ENCODE measurements at places on chromosomes 6 and 20.

DNA sequence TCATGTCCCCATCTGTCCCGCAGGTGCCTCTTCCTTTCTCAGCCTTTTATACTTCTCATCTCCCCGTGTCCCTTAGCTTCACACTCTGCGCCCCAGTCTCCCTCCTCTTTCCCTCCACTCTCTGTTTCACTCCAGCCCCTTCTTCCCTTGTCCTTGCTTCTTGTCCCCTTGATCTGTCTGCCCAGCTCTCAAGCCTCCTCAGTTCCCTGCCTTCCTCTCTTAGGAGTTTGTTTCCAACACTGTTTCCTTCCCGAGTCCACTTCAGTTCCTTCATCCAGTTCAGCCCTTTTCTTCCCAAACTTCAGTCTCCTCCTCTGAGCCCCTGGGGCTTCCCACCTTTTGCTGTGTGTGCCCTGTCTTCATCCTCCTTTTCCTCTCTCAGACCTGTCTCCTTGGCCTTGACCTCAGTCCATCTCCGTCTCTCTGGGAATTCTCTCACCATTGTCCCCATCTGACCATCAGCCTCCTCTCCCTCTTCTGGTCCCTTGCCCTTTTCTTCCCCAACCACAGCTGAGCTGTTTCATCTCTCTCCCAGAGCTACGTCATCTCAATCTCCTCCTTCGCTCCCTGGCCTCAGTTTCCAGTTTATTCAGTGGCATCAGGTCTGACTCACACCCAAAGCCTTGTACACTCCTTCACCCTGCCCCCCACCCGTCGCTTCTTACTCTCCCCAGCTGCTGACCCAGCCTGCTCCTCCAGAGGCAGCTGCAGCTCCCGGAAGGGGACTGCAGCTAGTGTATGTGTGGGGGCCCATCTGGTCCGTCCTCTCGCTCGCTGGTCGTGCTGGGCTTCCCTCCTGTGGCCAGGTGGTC is 2.7 kb upstream of the DDR1 start:
- no peak for DNase-seq

DNA sequence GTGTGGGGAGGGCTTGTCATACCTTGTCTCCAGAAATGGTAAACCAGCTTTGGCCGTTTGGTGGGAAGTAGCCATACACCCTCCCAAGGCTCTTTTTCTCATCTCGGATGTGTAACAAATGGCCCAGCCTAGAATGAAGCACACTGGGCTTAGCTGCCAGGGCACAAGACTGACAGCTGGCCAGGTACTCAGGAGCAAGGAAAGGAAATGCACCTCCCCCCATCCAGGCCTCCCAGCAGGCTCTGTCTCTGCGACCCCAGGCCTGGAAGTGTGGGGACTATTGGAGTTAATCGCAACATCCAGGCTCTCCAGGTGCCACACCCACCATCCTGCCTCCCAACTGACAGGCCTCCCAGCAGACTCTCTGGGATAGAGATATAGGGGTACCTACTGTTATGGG is 43.0 kb downstream of the MRS2 start:
- DNase-seq: no peak

DNA sequence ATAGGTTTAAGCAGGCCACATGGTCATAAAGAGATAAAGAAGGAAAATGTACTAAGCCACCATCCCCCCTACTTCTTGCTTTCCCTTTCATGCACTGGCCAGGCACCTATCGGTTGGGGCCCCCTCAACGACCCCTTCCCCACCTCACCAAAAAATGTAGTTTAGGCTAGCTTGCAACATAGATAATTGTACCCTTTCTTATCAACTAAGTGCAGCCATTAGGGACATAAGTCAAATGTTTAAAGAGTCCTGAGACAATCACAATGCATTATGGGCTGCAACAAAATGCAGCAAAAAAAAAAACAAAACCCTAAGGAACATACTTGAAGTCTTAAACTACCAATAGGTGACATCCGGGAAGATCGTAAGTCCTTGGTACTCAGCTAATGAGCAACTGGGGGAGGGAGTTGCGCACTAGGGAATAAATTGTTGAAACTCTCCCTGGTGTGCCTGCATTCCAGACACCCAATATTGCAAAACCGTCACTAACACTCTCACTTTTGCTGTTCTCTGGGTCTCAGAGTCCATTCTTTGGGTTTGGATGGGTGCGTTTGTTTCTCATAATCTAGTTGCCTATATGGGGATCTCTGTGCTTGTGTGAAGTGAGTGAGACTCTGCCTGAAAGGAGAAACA is 12.4 kb upstream of the HLA-G start:
- DNase-seq: no peak

DNA sequence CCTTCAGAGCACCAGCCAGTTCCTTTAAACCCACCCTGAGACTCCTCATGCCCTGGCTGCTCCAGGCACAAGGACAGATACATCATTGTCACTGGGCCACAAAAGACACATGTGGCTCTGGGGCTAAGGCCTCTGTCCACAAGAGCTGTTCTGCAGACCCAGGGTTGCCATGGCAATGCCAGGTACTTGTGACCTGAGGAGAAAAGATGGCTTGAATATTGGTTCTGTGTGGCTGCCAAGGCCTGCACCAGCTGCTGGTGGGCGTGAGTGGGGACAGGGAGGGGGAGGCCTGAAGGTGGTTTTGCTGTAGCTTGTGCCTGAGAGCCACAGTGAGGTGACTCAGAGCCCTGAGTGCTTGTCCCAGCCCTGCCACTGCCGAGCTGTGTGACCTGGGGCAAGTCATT is 31.8 kb downstream of the SAYSD1 start:
- DNase-seq: no peak

DNA sequence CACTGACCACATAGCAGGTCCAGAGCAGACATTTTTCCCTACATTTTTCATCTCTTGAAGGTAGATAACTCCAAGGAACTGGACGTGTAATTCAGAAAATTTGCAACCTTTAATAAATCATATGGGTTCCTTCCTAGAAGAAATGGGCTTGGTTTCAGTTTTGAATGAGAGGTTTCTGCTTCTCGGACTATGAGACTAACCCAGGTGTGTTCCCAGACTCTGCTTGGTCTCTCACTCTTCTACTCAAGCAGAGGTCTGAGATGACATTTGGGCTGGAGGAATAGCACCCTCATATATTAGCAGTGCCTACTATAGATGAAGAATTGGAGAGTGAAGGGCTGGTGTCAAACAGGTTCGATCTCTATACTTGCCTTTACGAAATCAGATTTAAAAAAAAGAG is 231.2 kb downstream of the DOK5 start:
- DNase-seq: no peak

- DNase-seq: no peak
Observed at GRCh38 chr6:128139519-128139918, 238.7 kb upstream of the THEMIS start.

GRCh38 chr6:35401514-35401913 is 50.6 kb upstream of the FANCE start:
- DNase-seq: no peak

DNA sequence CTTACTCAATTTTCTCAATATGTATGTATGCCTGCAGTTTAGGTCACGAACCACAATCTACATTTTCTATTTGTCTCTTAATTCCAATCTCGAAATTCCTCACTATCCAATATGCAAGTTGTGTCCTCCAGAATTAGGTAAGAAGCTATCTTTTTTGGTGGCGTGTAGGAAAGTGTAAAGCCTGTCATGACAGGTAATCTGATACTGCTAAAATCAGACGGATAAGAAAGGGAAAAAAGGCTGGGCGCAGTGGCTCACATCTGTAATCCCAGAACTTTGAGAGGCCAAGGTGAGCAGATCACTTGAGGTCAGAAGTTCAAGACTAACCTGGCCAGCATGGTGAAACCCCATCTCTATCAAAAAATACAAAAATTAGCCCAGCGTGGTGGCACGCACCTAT is 185.3 kb downstream of the IBTK start:
- DNase-seq: no peak

GRCh38 chr6:149642829-149643580 is 5.5 kb downstream of the KATNA1 start:
- no peak for DNase-seq

GRCh38 chr20:53307964-53308597 is 285.6 kb downstream of the ZNF217 start:
- DNase-seq: no peak

- no peak for DNase-seq
Observed at GRCh38 chr6:4398791-4399190, 263.4 kb upstream of the ECI2 start.

- no peak for DNase-seq
Observed at GRCh38 chr6:13425270-13425873, 62.0 kb downstream of the GFOD1 start.
